Activated T-helper 1 cell treated with anti-CD3 and anti-CD28 coated beads, Interleukin-12 subunit alpha, Interleukin-12 subunit beta, Interleukin-2, Interleukin-4 antibody, amounts not matched to agents 30 ng/mL and 10 ng/mL and 1 ng/mL, durations not matched to agents 14 hours and 24 hours and 36 hours (primary cell): ENCODE measurements at places on chromosomes 5 and 9. TPM values are rescaled to one million over a fixed set of nuclear protein-coding genes. Genes with fewer than 3 reads are reported as not detected.
A peak's percentile ranks its signal among the peaks of the same experiment; 100 is the strongest.

Gene EGFLAM
- total RNA-seq, result not detected in 2 replicates

Gene FAM151B
- 0.32 TPM in 1 of 2 replicates, not detected in the other for total RNA-seq

- DNase-seq, result no peak
Measured at GRCh38 chr5:68515514-68515913, 300.0 kb downstream of the PIK3R1 start.

Gene SLC2A8
- 10.4 and 11.6 TPM in 2 replicates for total RNA-seq

Gene PKD2L2
- total RNA-seq, result not detected in 2 replicates

GRCh38 chr5:80284720-80285119 is 28.9 kb upstream of the SERINC5 start:
- no peak for DNase-seq

DNA sequence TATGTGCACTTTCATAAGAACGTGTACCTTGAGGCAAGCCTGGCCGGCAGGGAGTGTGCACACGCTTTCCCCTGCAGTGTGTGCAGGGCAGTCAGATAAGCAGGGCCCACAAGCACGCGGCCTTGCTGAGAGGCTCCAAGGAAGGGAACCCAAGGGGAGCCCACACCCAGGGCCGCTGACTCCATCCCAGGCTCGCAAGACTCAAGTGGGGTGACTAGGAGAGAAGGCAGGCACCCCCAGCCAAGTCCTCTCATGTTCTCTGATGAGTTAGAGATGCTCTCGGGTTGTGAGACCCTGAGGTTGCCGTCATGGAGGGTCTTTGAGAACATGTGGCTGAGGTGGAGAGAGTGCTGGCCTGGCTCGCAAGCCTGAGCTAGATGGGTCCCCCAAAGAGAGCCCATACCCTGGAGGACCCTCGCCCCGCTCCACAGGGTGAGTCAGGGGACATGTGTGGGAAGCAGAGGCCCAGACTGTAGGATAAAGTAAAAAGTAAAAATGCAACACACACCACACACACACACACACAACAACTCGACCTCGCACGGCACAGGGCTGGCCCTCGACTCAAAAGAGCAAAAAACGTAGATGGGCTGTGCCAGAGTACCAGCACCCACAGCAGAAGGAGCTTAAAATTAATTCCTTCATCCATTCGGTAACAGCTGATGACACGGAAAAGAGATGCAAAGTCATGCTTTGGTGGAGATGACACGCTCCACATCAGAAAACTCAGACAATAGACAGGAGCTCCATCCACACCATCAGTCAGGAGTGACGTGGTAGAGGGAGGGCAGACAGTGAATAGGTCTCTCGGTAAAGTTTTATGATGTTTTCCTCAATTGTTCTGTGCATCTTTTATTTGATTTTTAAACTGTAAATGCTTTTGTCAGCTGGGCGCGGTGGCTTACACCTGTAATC is 54.8 kb upstream of the NKD2 start:
- DNase-seq, result no peak

- no peak for DNase-seq
Measured at GRCh38 chr9:8705861-8706260, 906.3 kb upstream of the DMAC1 start.

DNA sequence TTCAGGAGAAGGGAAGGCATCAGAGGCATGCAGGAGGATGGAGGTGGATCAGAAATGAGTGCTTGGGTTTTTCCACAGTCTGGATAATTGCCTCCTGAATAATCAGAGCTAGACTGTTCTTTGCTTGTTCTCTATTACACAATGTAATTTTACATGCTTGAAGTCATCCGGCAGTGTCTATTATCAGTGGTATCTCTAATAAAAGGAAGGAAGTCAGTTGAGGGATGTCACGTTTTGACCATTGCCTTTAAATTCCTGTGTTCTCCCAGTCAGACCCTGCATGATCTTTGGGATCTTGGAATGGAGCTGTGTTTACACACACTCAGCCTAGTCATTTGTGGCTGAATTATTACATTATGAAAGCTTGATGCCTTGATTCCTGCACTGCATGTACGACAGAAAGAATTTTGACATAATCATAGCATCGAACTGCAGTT is 91.0 kb downstream of the PDE8B start:
- DNase-seq, result no peak

DNA sequence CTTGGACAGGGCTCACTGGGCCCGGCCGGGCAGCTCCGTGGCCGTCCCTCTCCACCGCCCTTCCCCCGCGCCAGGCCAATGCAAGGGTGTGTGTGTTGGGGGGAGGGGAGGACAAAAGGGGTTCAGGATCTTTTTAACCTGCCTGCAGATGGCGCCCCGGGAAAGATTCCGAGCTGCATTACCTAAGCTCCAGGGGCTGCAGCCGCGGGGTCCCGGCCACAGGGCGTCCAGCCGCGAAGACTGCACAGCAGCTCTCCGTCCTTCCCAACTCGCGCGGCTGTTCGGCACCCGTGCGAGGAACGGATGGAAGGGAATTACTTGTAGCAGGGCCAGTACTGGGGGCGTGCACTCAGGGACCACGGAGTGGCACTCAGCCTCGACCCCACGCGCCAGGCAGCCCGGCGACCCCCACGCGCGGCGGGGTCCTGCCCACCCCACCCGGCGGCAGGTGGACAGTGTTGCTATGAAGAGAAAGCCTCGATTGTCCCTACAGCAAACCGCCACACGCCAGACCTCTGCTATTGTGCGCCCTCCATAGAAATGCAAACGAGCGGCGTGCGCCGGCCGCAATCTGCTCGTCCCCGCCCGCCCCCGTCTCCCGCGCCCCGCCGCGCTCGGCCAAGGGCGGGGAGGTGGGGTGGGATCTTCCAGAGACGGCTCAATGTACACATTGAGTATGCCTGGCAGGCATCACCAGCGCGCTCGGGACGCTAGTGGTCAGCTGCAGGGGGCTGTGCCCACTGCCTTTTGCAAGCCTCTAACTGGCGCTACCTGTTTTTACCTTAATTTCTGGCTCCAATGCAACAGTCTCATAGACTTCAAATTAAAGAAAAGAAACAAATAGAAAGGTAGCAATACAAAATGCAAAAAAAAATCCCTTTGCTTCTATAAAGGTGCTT is 796 bp upstream of the GADD45G start:
- peak; percentile 55 for DNase-seq

Gene NUP188
- 154 and 158 TPM in 2 replicates for total RNA-seq

- no peak for DNase-seq
Measured at GRCh38 chr9:134988706-134989105, 71.0 kb upstream of the FCN1 start.

Gene PCDHA7
- not detected in 2 replicates for total RNA-seq

DNA sequence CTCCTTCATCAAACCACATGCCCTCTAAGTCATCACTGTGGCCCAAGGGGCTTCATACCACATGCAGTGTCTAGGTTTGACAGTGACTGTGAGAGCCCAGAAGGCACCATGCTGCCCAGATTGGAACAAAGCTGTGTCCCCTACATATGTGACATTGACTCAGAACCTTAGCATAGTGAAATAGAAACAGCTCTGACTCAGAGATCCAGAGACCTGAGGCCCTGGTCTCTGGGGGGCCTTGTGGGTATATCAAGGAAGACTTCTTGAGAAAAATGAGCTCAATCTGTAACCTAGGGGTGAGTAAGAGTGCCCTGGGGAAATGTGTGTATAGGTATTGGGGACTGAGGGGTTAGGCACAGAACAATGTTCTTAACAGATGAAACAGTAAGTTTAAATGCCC is 7.1 kb upstream of the ENTREP1 start:
- no peak for DNase-seq
